Stimulated activated CD4-positive, alpha-beta T cell treated with anti-CD3 and anti-CD28 coated beads, Interleukin-1b, Interleukin-23, amount 100 ng/mL, for 4 hours (primary cell): ENCODE measurements at places on chromosomes 2 and 18.
A peak's percentile ranks its signal among the peaks of the same experiment; 100 is the strongest.

- no peak for DNase-seq
These were observed 65.6 kb upstream of the COPS8 start for GRCh38 chr2:237020090-237020489.

- no peak for DNase-seq
These were observed 523.4 kb upstream of the FANCL start for GRCh38 chr2:58764338-58765104.

- DNase-seq = no peak
These were observed 3.3 kb downstream of the CTDSP1 start for GRCh38 chr2:218402911-218403411.

DNA sequence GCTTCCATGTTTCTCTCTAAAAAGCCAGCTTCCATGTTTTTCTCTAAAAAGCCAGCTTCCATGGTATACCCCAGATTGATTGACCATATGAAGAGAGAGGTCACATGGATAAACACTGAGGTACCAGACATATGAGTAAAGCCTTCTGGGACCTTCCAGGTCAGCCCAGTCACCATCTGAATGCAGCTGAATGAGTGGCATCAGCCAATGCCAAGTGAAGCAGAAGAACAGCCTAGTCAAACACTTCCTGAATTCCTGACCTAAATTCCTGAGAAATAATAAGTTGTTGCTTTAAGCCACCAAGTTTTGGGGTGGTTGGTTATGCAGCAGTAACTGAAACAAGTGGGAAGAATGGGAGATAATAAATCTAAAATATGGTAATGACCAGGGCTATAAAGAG lies 5.7 kb upstream of the ALS2 start:
- DNase-seq = no peak

- no peak for DNase-seq
These were observed 28.5 kb downstream of the SRBD1 start for GRCh38 chr2:45582522-45582921.

DNA sequence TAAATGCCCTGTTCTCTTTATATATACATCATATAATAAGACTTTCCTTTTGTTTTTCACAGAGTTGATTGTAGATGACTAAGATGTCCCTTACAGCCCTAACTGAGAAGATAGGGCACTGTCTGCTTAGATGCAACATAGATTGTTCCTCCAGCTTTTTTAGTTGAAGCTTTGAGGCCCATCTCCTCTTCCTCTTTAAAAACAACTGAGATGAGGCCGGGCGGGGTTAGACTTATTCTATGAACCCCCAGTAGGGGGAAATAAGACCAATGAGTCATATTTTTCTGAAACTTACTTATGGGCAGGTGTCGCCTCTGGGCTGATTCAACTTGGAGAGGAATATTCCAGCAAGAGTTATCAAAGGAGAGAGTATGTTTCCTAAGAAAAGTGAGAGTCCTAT lies 84.6 kb downstream of the FBXO15 start:
- DNase-seq = no peak

DNA sequence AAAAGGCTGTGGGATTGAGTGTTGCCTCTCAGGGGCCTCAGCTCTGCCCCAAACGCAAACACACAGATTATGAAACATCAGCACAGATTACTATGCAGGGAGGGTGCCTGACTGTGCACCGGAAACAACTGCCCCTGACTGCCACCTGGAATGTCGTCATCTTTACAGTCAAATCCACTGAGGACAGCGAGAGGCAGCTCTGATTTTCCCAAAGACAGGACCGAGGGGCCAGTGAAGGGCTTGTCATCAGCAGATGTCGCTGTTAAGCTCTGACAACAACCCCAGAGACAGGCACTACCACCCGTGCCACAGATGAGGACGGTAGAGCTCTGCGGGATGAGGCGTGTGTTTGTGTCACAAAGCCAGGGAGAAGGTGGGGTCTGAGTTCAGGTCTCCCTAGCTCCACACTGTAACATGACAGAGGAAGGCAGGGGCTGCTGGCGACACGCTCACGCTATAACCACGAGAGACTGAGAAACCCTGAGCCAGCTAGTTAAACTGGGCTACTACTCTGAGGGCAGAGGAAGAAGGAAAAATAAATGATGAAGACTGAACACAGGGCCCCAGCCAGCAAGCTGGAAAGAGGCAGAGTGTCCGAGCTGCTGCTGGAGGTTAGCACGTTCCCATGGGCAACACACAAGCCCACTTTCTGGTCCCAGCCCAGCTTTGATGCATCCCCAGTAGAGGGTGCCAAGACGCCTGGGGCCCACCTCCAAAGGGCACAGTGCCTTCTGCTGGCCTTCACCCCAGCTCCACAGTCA lies 47.0 kb downstream of the PARD6G start:
- DNase-seq = no peak

GRCh38 chr18:3541549-3542386 lies 91.8 kb downstream of the TGIF1 start:
- DNase-seq = no peak

- DNase-seq = no peak
These were observed 3.5 kb downstream of the SFT2D3 start for GRCh38 chr2:127704641-127705390.

GRCh38 chr2:95385570-95385984 lies 16.9 kb upstream of the FAHD2A start:
- no peak for DNase-seq

GRCh38 chr18:23556145-23556780 lies 30.0 kb downstream of the NPC1 start:
- no peak for DNase-seq

GRCh38 chr2:172630181-172630580 lies 74.3 kb downstream of the PDK1 start:
- DNase-seq = no peak

DNA sequence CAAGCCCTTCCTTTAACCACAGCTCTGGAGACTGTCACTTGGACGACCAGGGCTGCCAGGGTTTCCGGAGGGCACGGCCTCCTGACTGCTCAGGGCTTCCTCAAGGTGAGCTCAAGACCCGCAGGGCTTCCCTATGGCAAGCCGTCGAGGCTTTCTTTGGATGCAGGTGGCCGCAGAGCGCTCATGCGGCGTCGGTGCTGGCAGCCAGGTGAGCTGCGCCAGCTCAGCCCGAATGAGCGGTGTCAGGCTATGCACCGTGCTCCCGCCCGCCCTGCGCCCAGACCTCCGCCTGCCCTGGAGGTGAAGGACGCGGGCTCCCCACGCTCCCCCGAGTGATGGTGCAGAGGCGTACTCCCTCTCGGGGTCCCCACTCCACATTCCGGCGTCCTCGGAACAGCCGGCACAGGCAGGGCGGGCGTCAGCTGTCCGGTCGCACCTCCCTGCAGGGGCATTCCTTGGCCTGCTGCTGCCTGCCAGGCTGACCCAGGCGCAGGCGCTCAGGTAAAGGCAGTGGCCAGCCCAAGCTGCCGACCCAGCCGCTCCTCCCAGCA lies 20.8 kb upstream of the TUBB6 start:
- DNase-seq = no peak

GRCh38 chr2:239854596-239854995 lies 170.5 kb downstream of the NDUFA10 start:
- DNase-seq = no peak

GRCh38 chr18:63142594-63143225 lies 176.9 kb downstream of the BCL2 start:
- no peak for DNase-seq

DNA sequence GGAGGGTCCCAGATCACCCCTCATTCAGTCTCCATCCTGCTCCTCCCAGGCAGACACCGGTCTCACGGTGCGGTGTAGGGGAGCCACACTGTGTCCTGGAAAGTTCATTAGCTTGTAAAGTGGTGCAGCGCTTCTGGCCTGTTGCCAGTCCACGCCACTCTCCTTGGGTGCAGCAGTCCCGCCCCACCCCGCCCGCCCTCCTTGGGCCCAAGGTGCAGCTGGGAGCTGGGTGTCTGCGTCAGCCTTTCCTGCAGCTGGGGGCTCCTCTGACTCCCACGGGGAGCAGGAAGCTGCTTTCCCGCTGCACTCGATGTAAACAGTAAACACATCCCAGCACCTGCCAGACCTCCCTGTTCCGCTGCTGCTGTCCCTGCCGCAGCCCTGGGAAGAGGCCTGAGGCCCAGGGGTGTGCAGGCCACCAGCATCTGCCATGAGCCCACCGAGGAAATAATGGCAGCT lies 53.8 kb upstream of the ASB18 start:
- no peak for DNase-seq

DNA sequence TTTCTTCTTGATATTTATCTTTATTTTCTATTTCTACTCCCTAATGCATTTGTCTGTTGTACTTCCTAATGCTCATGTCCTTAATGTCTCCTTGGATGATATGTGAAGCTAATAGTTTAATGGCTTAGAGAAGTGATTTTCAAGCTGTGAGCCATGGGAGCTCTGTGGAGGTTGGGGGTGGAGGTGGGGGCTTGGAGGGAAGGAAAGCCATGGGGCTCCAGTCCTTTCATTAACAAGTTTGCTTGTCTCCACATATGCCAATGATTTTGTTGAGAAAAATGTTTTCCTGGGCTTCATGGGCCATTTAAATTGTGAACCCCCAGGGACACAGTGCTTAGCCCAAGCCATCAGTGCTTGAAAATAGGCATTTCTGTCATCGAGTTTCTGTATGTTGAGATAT lies 264.1 kb downstream of the SCG2 start:
- DNase-seq = no peak

- no peak for DNase-seq
These were observed 27.5 kb downstream of the TUBB6 start for GRCh38 chr18:12335503-12335902.

- no peak for DNase-seq
These were observed 286.8 kb downstream of the ARL6IP6 start for GRCh38 chr2:153005071-153005730.

- DNase-seq = peak; percentile 19
These were observed 68.8 kb downstream of the DOK6 start for GRCh38 chr18:69469444-69469919.

- no peak for DNase-seq
These were observed 35.4 kb downstream of the TMX3 start for GRCh38 chr18:68679528-68679927.

DNA sequence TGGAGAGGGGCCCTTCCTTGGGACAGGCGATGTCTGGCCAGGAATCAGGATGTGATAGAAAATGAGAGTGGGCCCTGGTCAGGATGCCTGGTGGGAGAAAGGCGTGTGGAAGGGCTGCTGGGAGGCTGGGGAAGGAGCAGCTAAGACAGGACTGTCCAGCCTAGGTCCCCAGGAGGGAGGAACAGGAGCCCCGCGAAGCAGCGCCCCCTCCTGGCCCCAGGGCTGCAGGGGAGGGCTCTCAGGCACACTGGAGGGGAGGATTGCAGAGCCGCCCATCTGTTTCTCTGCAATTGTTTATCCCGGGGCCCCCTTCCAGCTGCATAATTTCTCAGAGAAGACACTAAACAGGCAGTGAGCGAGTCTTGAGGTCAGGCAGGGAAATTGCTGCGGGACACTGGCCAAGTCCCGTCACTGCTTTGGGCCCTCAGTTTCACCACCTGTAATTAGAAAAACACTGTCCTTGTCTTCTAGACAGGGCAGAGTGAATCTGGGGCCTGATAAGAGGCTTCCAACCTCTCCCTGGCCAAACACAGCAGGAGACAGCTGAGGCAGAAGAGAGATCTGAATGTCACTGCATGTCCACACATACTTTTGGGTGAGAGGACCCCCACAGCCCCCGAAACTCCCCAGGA lies 3.9 kb upstream of the NPPC start:
- DNase-seq = no peak

- no peak for DNase-seq
These were observed 30.8 kb downstream of the EN1 start for GRCh38 chr2:118816669-118817068.

- no peak for DNase-seq
These were observed 8.0 kb downstream of the AGXT start for GRCh38 chr2:240876475-240877251.

DNA sequence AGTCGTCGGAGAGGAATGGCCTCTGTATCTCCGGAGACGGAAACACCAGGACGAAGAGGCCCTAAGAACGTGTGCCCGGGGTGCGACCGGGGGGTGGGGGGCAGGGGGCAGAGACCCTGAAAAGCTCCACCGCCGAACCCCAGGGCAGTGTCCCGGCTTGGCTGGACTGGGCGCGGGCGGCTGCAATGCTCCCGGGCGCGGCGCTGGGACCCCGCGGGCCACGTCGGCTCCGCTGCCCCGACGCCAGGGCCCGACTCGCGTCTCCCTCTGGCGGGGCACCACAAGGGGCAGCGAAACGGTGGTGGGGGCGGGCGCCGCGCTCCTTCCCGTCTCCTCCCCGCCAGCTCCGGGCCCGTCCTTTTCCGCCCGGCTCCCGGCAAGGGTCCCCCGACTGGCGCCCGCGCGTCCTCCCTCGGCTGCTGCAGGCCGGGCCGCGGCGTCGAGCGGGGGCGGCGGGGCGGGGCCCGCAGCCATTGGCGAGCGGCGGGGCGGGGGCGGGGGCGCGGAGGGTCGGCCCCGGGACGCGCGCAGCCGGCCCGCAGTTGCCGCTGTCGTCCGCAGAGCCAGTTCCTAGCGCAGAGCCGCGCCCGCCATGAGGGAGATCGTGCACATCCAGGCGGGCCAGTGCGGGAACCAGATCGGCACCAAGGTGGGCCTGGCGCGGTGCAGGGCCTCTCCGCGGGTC lies at the start of gene TUBB6:
TUBB6 (plus strand) TSS at position 541 of the 685 bp plus-strand sequence; CDS start at position 593, 52 bp downstream.
- DNase-seq = no peak
